ENCODE measurements at places on chromosomes 13 and 19. TPM values are rescaled to one million over a fixed set of nuclear protein-coding genes. Genes with fewer than 3 reads are reported as not detected.

NRTN gene
- polyA plus RNA-seq, result 0.37 TPM

DNA sequence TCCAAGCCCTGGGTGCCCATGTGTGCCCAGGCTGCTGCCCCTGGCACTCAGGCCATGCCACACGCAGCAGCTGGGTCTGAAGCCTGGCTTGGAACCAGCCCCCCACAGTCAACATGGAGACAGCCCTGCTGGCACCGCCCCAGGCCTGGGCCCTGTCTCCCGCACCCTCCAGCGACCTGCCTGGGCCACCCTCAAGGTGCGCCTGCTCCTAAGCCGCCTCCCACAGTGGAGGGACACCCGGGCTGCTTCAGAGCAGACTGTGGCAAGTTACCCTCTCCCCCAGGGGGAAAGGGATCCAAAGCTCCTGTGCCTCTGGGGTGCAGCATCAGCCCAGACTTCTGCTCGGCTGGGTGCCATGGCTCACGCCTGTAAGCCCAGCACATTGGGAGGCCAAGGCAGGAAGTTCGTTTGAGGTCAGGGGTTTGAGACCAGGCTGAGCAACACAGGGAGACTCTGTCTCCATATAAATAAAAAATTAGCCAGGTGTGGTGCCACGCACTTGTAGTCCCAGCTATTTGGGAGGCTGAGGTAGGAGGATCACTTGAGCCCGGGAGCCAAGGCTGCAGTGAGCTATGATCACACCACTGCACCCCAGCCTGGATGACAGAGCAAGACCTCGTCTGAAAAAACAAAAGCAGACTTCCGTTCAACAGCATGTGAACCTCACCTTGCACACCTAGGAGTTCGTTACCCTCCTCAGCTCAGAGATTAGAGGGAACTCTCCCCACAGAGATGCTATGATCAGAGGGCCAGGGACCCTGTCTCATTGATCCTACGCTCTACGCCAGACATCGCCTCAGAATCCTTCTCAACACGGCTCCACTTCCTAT is 15.6 kb downstream of the ELL start:
- DNase-seq, result no peak

SULT2A1 gene
- not detected for polyA plus RNA-seq

GRCh38 chr19:32497391-32497790 is 83.6 kb upstream of the PDCD5 start:
- DNase-seq, result no peak

GRCh38 chr19:17841371-17841809 is 6.4 kb downstream of the JAK3 start:
- DNase-seq, result no peak

METTL21C gene
- 17.6 TPM for polyA plus RNA-seq

GRCh38 chr19:17192751-17193150 is 22.4 kb upstream of the USE1 start:
- DNase-seq, result no peak

GRCh38 chr13:36582977-36583376 is 90.8 kb upstream of the SERTM1 start:
- DNase-seq, result no peak

LSM14A gene
- 77.2 TPM for polyA plus RNA-seq

FFAR3 gene
- 0.08 TPM for polyA plus RNA-seq

TEX26 gene
- not detected for polyA plus RNA-seq

DNA sequence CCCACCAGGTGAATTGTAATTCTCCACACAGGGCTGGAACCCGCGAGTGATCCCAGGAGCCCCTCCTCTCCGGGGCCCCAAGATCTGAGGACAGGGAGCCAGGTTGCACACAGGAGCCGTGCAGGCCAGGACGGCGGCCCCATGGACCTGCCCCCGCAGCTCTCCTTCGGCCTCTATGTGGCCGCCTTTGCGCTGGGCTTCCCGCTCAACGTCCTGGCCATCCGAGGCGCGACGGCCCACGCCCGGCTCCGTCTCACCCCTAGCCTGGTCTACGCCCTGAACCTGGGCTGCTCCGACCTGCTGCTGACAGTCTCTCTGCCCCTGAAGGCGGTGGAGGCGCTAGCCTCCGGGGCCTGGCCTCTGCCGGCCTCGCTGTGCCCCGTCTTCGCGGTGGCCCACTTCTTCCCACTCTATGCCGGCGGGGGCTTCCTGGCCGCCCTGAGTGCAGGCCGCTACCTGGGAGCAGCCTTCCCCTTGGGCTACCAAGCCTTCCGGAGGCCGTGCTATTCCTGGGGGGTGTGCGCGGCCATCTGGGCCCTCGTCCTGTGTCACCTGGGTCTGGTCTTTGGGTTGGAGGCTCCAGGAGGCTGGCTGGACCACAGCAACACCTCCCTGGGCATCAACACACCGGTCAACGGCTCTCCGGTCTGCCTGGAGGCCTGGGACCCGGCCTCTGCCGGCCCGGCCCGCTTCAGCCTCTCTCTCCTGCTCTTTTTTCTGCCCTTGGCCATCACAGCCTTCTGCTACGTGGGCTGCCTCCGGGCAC is 3.9 kb downstream of the FFAR1 start:
- no peak for DNase-seq

DNA sequence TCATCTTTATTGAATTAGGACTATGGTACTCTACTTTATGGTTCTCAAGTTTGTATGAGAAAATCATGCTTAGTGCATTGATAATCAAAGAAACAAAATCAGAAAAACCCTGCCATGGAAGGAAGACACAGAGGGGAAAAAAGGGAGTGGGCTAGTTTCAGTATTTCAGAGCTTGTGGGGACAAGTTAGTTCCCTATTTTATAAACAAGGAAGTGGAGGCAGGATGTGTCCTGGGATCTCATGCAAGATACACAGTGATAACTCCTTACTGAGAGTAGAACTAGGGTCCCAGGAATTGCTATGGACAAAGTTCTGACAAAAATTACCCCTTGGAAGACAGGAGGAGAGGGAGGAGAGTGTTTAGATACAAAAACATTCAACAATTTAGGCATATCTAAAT is 1277.3 kb downstream of the UQCRFS1 start:
- DNase-seq, result no peak

MYO1F gene
- 6.7 TPM for polyA plus RNA-seq

- DNase-seq, result no peak
These were observed 20.6 kb upstream of the GTF3A start for GRCh38 chr13:27403727-27404385.

S1PR5 gene
- polyA plus RNA-seq, result 1.1 TPM

DNA sequence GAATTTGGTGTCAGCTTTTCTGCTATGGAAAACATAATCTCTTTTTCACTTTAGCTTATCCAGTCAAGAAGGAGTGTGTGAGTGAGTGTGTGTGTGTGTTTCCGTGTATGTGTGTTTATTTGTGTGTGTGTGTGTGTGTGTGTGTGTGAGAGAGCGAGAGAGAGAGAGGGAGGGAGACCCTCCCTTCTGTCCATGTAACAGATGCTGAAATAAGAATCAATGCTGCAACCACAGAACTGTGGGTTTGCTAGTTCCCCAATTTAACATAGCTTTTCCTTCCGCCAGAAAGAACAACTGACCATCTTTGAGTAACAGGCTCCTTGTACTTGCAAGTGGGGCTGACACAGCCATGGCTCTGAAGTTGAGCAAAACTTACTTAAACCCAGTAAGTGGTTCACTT is 5.2 kb downstream of the LCP1 start:
- no peak for DNase-seq

- DNase-seq, result no peak
These were observed 1.5 kb downstream of the TCF3 start for GRCh38 chr19:1650650-1651567.

GRCh38 chr13:23674795-23675640 is 104.8 kb downstream of the TNFRSF19 start:
- no peak for DNase-seq

PROZ gene
- polyA plus RNA-seq, result not detected
